ENCODE measurements at places on chromosomes 4 and X. TPM values are rescaled to one million over a fixed set of nuclear protein-coding genes. Genes with fewer than 3 reads are reported as not detected.

GRCh38 chr4:59161249-59161648, 2038.9 kb upstream of the ADGRL3 start:
- DNase-seq = no peak

The DGKQ gene
- 28.9 TPM for total RNA-seq

The GAGE2A gene
- total RNA-seq = not detected

DNA sequence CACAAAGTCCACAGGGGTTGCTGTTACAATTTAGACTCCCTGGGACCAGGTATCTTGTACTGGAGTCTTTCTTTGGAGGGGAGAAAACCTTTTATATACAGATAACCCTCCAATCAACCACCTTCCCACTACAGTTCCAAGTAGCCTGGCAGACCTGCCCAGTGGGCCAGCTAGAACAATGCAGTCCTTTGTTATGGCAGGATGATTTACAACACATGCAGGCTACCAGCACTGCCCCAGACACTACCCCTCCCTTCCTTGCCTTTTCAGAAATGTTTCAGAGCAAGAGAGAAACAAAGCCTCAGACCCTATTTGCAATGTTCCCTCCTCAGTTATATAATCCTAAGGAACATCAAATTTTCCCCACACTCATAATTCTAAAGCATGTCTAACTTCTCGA, 11.1 kb downstream of the RASL11B start:
- DNase-seq = peak; percentile 13
